ENCODE measurements at places on chromosomes 2 and 18.

- DNase-seq, result no peak
Measured at GRCh38 chr2:187985923-187986322, 305.8 kb upstream of the GULP1 start.

GRCh38 chr2:111687911-111688310 is 196.1 kb downstream of the ANAPC1 start:
- DNase-seq, result no peak

- DNase-seq, result no peak
Measured at GRCh38 chr2:219056176-219056895, 4.4 kb downstream of the IHH start.

- DNase-seq, result no peak
Measured at GRCh38 chr18:54327818-54328217, 29.8 kb downstream of the STARD6 start.

DNA sequence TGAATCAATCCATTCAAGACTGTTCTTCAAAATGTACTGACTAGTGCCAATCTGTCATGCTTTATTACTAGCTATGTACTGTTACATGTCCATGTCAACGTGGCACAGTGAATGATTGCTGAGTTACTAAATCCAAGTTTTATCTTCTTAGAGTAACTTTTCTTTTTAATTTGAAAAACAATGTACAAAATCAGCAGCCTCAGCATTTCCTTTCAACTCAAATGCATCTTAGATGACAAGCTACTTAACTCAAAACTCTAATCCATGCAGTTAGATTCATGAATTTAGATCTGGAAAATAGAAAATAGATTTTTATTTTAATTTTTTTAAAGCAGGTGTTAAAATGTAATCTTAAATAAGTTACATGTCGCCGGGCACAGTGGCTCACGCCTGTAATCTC is 174.2 kb downstream of the CAPN13 start:
- DNase-seq, result no peak

- no peak for DNase-seq
Measured at GRCh38 chr2:11672407-11672806, 2.4 kb upstream of the NTSR2 start.

GRCh38 chr18:1013951-1014350 is 109.3 kb downstream of the ADCYAP1 start:
- DNase-seq, result no peak

DNA sequence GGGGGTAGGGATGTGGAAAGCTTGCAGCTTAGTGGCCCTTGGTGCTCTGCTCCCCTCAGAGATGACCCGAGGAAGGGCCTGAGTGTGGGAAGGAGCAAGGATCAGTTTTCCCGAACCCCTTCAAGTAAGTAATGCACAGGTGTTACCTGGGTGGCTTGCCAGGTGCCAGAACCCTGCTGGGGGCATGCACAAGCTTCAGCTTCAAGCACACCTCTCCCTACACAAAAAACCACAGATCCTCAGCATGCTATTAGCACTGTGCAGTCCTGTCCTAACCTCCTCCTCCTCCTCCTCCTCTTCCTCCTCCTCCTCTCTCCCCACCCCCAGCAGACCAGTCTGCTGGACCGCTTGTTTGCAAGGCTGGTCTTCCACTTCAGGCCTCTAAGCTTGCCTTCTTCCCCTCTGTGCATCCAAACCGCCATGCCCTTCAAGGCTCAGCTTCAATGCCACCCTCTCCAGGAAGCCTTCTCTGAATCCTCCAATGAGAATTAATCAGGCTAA is 114.8 kb downstream of the ACAA2 start:
- DNase-seq, result no peak

- no peak for DNase-seq
Measured at GRCh38 chr2:11754700-11755015, 8.2 kb downstream of the LPIN1 start.

DNA sequence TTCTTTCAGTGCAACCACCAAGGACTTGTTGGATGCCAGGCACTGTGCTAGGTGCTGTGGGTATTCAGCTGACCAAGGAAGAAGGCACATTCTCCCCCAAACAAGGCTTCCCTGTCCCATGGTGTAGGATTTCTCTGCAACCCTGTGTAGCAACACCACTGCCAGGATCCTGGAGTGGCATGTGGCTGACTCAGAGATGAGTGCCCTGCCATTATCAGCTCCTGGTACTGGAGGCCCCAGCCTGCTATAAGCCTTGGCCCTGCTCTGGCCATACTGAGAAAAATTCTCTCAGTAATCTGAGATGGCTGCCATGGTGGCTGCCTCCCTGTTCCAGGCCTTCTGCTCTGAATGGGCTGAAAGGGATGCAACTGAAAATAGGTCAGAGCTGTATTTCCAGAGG is 4.3 kb downstream of the SMYD5 start:
- no peak for DNase-seq

DNA sequence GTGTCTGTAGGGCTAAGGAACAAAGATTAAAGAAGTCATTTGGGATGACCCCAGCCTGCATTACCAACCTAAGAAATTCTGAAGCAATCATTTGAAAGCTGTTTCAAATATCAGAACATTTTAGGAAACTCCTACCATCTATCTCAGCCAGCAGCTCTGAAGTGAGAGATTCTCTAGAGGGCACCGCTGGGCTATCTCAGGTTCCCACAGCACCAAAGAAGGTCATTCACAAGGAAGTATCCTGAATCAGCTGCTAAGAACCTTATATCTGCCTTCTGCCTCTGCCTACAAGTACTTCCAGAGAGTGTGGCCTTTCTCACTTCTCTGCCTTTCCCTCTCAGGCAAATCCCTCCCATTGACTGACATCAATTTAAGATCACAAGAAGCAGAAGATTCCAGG is 13.4 kb upstream of the EVA1A start:
- DNase-seq, result no peak

DNA sequence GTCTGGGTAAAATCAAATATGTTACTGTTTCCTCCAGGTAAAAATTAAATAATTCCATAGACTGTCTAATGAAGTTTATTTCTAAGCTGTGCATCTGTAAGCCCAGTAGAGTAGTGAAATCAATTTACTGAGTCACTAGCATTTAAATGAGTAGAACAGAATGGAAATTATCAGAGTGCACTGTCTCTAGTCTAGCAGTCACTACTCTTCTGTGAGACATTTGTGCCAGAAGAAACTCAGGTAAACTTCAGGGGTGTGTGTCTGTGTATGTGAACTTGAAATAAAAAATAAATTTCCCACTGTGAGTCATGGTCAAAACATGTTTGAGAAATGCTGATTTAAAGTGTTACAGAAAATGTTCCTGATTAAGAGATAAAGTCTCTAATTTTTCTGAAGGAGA is 146.4 kb downstream of the RIF1 start:
- DNase-seq, result no peak

DNA sequence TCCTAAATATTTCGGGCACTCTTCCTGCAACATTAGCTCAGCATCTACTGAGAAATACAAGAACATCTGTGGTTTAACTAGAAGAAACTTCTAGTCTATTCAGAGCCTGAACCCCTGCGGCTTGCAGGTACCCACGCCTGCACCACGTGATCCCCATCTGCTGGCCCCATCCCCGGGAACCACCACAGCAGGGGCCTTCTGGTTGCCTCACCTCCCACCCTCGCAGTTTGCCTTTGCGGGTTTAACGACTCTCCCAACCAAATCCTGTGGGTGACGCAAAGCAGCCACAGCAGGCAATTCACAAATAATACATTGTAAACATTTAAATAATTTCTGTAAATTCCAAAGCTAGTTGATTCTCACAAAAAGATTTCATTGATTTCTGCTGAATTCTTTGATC is 90.2 kb upstream of the TMEM18 start:
- DNase-seq, result no peak

- no peak for DNase-seq
Measured at GRCh38 chr18:23243178-23243577, 107.9 kb downstream of the CABLES1 start.

DNA sequence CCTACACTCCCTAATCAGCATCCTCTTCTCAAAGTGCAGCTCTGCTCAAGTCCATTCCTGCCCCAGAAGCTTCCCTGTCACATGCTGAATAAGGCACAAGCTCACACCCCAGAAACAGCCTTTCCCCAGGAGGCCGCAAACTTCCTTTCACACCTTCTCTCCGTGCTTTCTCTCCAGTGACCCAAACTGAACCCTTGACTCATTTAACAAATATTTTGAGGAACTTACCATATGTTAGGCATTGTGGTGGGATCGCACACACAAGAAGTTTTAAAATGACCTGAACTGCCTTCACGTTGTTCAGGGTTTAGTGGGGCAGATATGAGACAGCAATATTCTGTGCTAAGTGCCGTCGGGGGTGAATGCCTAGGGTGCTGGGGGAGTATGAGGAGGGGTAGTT is 161.3 kb downstream of the INSIG2 start:
- no peak for DNase-seq

DNA sequence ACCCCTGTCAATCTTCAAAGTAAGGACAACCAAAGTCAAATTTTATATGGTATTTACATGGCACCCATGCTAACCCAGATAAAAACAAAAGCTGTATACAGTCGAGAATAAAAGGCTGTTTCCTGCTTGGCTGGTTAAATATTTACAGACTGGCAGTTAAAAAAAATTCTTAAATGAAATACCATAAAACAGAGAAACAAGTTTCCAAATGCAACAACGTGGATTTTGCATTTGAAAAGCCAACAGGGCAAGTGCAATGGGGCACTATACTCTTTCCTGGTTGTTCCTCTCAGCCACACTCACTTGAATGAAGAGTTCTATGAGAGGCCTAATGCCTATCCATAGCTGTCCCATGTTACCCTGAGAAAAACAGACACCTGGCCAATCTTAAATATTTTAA is 6.1 kb upstream of the NR4A2 start:
- no peak for DNase-seq

GRCh38 chr2:227363756-227364155 is 15.3 kb downstream of the TM4SF20 start:
- no peak for DNase-seq

DNA sequence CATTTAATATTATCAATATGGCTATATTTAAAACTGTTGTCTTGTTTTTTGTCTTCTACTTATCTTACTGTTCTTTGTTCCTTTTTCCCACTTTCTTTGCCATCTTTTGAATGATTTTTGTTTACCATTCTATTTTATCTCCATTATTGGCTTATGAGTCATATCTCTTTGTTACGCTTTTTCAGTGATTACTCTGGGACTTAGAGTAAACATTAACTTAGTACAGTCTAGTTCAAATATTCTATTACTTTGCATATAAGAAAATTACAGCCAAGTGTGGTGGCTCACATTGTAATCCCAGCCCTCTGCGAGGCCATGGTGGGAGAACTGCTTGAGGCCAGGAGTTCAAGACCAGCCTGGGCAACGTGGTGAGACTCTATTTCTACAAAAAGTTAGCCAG is 26.1 kb downstream of the ADCY3 start:
- no peak for DNase-seq

DNA sequence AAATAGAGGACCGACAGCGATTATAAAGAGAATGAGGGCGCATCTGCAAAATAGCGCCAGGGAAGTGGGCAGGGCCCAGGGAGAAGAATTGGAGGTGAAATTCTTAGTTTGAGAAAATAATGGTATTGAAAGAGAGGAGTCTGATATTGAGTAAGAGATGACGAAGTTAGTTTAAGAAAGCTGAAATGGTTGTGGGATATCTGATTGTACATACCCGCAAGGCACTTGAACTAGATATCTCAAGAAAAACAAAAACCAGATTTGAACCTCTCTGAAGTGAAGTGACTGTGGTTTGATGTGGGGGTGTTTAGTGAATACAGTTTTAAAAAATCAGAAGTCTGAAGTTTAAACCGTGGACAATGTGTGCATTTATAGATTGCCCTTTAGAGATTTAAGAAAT is 38.9 kb downstream of the ZNF532 start:
- DNase-seq, result no peak

DNA sequence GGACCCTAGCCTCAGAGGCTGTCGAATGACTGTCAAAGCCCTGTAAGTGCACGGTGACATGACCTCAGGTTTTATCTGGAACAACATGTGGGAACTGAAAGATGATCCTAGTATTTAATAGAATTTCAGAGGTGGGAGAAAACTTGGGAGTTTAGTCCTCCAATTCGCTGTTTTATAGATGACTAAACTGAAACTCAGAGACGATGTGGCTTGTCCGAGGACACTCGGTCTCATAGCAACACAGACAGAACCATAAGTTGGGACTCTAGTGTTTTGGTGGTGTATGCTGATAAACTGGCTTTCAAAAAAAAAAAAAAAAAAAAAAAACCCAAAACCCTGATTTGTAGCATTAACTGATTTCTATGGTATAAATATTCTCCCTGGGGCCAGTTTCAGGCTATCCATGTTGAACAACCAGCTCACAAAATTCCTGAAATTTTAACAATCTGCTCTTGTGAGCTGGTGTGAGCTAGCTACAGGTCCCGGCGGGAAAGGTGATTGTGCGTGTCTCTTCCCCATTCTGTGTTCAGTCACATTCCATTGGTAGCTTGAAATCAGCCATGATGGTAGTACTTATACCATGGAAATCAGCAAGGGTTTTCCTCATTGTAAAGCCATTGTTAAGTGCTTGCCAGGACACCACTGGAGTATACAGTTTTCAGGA is 195.5 kb upstream of the EPAS1 start:
- DNase-seq, result no peak

- no peak for DNase-seq
Measured at GRCh38 chr2:114405247-114406116, 37.0 kb upstream of the DPP10 start.

DNA sequence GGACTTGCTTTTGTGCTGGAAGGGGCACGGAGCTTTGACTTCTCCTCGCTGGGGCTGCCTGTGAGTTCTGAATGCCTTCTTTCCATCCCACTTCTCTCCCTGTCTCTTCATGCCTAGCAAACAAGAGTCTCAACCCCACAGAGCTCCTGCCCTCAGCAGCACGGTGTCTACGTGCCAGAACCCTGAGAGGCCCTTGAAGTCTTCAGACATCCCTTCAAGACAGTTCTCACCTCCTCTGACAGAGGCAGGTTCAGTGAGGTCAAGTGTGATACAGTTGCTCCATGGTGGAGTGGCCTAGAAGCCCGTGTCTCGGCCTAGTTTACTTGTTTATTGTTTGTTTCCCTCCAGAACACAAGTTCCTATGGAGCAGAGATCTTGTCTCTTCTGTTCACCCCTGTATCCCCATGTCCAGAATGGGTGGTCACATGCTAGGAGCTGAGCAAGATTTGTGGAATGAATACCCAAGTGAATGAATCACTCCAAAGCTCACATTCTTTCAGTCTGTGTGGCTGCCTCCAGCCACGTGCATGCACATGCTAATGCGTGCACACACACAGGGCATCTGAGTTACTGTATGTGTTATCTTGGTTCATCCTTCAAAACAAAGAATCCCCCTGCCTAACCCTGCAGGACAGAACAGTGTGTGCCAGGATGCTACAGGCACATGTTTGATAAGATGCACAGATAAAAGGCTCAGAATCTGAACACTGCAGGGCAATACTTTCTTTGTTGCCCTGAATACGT is 391.6 kb downstream of the NBAS start:
- DNase-seq, result no peak

DNA sequence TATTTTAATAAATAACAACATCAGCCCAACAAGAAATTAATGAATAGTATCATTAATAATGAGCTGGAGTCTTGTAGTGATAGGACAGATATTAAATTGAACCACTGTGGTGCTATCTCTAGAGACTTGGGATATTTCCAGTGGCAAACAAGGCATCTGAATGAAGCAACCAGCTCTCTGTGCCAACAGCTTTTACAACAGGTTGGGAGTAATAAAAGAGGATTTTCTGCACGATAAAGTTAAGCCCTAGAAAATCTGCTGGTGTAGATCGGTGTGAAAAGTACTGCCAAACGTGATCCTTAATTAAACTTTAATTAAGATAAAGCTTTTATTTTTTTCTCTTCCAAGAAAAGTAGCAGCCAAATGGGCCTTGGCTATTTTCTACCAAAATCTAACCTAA is 385.5 kb downstream of the NR4A2 start:
- no peak for DNase-seq

- DNase-seq, result no peak
Measured at GRCh38 chr2:105294844-105295481, 34.6 kb downstream of the TGFBRAP1 start.
